ENCODE measurements at places on chromosomes 1 and 21. TPM values are rescaled to one million over a fixed set of nuclear protein-coding genes. Genes with fewer than 3 reads are reported as not detected.

Gene IFI16
- 117 TPM for total RNA-seq

Gene NCAM2
- 0.40 TPM for total RNA-seq

Gene GIPC2
- 26.1 TPM for total RNA-seq

Gene BRINP3
- not detected for total RNA-seq

Gene STYXL2
- total RNA-seq = not detected

Gene NOS1AP
- total RNA-seq = 1.6 TPM

Gene TFAP2E
- 0.07 TPM for total RNA-seq

Gene BGLAP
- 0.32 TPM for total RNA-seq

GRCh38 chr1:147218606-147219005, 6.5 kb downstream of the FMO5 start:
- no peak for DNase-seq

GRCh38 chr1:245645406-245645805, 490.6 kb downstream of the KIF26B start:
- no peak for DNase-seq

DNA sequence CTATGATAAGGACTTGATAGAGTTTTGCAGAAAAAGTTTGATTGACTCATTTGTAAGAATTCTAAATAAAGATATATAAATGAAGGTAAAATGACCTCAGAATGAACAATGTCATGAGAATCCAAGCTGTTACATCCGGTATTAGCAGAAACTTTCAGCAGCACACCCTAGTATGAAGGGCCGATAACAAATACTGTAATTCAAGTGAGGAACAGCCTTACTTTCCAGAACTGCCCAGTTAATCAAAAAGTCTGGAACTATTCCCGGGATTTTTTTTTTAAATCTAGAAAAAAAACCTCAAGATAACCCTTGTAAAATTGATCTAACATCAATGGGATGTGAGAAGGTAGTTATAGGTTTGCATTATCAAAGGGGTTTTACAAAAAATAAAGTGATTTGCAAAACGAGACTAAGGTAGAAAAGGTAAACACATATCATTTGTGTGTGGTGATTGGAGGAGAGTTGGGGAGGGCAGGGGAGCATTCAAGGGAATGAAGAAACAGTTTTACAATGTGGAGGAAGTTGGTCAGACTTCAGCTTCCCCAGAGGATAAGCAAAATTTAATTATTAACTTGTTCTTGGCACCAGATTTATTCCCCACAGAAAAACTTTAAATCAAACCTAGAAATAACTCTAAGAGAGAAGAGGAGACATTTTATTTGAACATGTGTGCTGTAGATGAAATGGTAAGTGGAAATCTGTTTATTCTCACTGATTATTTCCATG, 75.9 kb upstream of the VCAM1 start:
- no peak for DNase-seq

GRCh38 chr1:221715321-221716169, 26.3 kb downstream of the DUSP10 start:
- peak; percentile 0 for DNase-seq

DNA sequence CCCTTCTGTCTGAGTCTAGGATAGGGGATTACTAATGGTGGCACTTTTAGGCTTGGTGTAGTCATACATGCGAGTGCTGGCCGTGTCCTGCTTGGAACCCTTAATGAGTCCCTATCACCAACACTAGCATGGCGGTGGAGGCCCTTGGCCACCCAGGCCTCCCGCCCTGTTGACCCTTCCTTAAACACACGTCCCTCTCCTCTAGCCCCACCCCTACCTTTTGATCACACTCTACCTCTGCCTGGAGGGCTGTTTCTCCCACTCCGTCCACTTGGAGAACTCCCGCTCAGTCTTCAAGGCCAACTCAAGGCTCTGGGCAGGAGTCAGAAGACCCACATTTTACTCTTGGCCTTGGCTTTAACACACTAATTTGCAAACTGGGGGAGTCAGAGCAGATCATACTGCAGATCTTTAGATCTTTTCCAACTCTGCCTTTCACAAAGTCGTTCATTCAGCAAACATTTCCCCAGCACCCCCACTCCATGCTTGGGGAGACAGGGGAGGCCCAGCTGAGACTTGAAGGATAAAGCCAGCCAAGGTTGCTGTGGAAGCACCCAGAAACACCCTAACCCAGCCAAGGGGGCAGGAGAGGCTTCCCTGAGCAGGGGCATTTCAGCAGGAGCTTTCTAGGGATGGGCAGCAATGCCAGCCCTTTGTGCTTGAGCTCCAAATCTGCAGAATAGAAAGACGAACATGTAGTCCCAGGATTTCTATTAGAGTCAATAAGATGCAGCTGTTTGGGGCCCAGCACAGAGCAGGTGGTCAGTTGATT, 1.9 kb downstream of the PODN start:
- DNase-seq = no peak

DNA sequence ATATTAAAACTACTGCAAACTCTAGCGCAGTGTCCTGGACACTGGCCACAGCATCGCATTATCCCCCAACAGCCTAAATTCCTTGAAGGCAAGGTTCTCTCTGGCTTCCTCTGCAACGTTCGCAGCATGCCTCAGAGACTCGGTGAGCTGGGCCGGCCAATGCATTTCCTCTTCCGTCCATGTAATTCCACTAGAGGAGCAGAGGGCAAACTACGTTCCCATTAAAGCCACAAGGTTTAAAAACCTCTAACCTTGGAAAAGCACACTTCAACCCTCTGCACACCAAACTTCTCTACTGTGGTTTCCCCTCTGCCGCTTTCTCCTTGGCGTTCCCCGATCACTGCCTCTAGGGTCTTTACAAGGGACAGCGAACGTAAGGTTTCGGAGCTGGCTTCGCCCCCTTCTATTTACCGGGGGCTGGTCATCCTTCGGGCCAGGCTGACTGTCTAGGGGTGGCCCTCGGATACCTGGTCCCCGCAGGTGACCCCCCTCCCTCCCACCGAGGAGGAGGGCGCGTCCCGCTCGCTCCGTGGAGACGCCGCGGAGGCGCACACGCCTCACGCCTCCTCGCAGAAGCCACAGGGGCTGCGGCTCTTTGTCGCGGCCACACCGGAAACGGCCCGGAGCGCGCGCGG, 456 bp upstream of the SMYD2 start:
- no peak for DNase-seq

GRCh38 chr1:27957655-27958054, 2.1 kb upstream of the XKR8 start:
- no peak for DNase-seq

- peak; percentile 60 for DNase-seq
Observed at GRCh38 chr1:229664133-229664689, 38.2 kb downstream of the URB2 start.

GRCh38 chr1:205028924-205029323, 14.1 kb upstream of the CNTN2 start:
- DNase-seq = no peak

- DNase-seq = no peak
Observed at GRCh38 chr1:178241057-178241456, 147.2 kb downstream of the RASAL2 start.

DNA sequence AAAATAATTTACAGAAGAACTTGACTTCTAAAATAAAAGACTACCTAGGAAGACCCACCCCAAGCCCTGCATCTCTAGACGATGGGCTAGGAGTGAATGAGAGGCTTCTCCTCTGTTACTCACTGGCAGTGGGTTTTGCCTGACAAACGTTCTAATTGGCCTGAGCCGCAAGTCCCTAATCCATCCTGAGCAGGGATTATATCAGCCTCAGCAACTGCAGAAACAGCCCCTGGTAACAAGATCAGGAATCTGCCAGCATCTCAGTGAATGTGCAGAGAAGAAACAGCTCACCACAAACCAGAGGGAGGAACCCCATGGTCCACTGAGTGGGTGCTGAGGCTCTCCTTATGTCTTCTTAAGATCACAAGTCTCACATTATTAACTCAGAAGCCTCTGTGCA, 240.6 kb downstream of the BRINP2 start:
- no peak for DNase-seq

DNA sequence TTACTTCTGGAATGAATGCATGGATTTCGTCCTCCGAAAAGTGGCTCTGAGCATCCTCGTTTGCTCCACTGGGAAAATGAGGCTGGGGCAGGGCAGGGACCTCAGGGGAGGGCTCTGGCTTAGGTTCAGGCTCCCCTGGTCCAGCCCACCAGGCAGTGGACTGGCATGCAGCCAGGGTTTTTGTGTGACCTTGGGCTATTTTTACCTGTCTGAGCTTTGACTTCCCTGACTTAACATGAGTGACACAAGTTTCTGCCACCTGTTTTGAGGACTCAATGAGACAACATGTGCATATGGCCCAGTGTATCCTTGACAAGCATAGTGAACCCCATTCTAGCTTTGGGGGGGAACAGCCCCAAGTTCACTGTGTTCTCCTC, 32.6 kb upstream of the EDN2 start:
- no peak for DNase-seq

DNA sequence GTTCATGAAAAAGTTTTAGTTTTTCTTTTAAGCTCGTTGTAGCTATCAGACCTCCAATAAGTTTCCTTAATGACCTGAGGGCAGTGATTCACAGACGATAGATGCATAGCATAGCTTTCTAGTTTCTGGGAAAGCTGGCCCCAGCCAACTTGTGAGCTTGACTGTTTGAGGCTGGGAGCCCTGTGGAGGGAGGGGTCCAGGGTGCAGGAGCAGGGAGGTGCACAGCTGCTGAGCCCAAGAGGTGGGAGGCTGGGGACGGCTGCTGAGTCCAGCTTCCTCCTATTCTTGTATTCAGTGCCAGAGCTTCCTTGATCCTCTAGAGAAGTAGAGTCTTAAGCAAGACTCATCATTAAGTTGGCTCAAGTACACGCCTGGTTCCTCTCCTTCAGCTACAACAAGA, 11.0 kb upstream of the AVPR1B start:
- no peak for DNase-seq

GRCh38 chr1:236417336-236417735, 23.2 kb downstream of the EDARADD start:
- DNase-seq = no peak

DNA sequence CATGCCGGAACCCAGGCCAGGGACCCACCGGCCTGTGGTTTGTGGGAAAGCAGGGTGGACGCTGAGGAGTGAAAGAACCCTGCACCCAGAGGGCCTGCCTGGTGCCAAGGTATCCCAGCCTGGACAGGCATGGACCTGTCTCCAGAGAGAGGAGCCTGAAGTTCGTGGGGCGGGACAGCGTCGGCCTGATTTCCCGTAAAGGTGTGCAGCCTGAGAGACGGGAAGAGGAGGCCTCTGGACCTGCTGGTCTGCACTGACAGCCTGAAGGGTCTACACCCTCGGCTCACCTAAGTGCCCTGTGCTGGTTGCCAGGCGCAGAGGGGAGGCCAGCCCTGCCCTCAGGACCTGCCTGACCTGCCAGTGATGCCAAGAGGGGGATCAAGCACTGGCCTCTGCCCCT, 18.5 kb downstream of the CSF1 start:
- DNase-seq = no peak

- no peak for DNase-seq
Observed at GRCh38 chr1:117600966-117601365, 4.9 kb upstream of the TENT5C start.

DNA sequence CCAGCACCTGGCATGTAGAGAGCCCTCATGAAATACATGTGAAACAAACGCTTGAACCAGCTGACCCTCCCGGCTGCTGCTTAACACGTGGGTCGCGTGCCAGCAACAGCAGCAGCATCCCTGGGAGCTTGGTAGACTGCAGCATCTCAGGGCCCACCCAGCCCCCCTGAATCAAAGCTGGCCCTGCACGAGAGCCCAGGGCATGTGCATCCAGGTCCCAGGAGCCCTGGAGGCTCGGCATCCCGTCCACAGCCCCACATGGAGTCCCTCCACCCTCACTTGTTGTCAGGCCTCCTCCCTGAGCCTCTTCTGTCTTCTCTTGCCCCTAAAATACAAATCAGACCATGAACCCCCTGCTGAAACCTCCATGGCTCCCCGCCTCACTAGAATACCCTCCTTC, 123.1 kb downstream of the MATN1 start:
- no peak for DNase-seq

GRCh38 chr1:169427081-169427641, at the start of gene CCDC181:
CCDC181 (minus strand) TSS chr1:169427474; CDS start chr1:169424927, 2,547 bp downstream.
- DNase-seq = peak; percentile 7

- no peak for DNase-seq
Observed at GRCh38 chr1:87778896-87779295, 450.2 kb downstream of the LMO4 start.

- DNase-seq = no peak
Observed at GRCh38 chr1:27561124-27561899, 42.6 kb downstream of the AHDC1 start.
